Activated CD4-positive, alpha-beta T cell treated with anti-CD3 and anti-CD28 coated beads for 36 hours (primary cell): ENCODE measurements at places on chromosomes 11 and 22. TPM values are rescaled to one million over a fixed set of nuclear protein-coding genes. Genes with fewer than 3 reads are reported as not detected.

The CFAP300 gene
- not detected for total RNA-seq

The BDNF gene
- total RNA-seq, result not detected

The IGLL1 gene
- total RNA-seq, result not detected

The CCDC116 gene
- 0.33 TPM for total RNA-seq

The GP1BB gene
- not detected for total RNA-seq

The OR4S1 gene
- not detected for total RNA-seq

The APOA1 gene
- not detected for total RNA-seq

The DEFB131B gene
- not detected for total RNA-seq

The OR8D1 gene
- total RNA-seq, result not detected

The SUSD2 gene
- total RNA-seq, result 0.80 TPM

The OR6T1 gene
- not detected for total RNA-seq

The GLYAT gene
- not detected for total RNA-seq

The RAB6A gene
- total RNA-seq, result 58.9 TPM

The MUC5B gene
- total RNA-seq, result not detected

The FOSL1 gene
- total RNA-seq, result 11.3 TPM
